Muscle of leg (tissue), 16 donors: ENCODE measurements at places on chromosomes 7 and 10. TPM values are rescaled to one million over a fixed set of nuclear protein-coding genes. Genes with fewer than 3 reads are reported as not detected.

The MSRB2 gene
- polyA plus RNA-seq = 60.7 TPM

The LANCL2 gene
- polyA plus RNA-seq = 17.8 TPM

The ELN gene
- polyA plus RNA-seq = 178 TPM

The TCAF2 gene
- 6.8 TPM for polyA plus RNA-seq

The SPAG6 gene
- 4.1 TPM for polyA plus RNA-seq

GRCh38 chr7:27139334-27140125, 4.0 kb downstream of the HOXA5 start:
- no peak for DNase-seq

DNA sequence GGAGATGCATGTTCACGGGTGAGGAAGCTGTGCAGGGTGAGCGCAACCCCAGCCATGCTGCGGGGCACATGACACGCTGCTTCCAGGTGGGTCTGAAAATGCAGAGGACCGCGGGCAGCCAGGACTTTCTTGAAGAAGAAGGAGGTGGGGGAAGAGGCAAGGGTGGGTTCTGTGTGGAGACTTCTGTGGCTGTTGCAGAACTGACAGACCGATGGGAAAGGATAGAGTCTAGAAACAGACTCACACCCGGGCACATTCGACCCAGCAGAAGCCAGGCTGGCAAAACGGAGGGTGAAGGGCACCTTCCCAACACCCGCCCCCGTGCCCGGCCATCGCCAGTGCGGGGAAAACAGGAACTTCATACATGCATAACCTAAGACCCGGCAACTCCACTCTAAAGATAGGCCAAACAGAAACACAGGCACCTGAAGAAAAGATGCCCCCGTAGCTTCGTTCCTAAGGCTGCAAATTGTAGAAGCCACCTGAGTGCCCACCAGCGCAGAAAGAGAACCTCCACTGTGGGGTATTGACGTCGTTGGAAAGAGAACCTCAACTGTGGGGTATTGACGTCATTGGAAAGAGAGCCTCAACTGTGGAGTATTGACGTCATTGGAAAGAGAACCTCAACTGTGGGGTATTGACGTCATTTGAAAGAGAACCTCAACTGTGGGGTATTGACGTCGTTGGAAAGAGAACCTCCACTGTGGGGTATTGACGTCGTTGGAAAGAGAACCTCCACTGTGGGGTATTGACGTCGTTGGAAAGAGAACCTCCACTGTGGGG, 4.8 kb upstream of the KNDC1 start:
- DNase-seq = no peak

- DNase-seq = peak; percentile 77
Observed at GRCh38 chr7:70568674-70569334, 563.1 kb upstream of the GALNT17 start.

DNA sequence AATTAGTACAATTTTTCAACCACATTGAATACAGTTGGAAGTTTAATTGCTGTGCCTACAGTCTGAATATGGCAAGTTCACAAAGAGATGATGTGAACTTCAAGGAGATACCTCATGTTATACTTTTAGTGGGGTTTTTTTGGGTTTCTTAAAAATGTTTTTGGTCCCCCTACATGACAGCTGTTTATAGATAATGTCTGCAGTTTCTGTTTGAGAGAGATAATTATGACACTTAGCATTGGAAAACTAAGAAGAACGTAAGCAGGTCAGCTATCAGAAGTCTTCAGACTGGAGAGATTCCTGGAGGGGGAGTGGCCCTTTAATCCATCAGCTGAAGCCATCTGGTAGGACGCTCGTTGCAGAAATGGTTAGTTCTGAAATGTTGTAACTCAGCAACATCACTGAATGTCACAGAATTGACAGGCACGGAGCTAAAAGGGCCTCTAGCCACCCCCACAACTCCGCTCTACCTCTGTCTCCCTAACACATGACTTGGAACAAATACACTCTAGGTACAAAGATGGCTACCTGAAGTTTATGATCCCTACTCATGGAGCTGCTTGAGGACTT, 29.0 kb downstream of the TIMM23 start:
- no peak for DNase-seq

DNA sequence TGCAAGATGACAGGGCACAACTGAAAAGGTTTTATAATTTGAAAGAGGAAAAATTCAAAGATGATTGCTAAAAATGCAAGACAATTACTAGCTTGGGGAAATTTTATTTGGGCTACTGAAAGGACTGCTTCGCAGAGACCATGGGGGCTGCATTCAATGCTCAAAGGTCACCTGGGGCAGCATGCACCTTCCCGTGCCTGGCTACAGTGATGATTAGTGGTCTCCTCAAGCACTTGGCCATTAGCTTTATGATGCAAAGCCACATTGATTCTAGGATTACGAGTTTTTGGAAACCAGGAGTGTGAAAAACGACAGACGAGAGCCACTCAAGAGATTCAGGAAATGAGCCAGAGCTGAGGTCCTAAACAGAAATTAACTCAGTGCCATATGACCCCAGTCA, 764.6 kb downstream of the PHTF2 start:
- no peak for DNase-seq

- no peak for DNase-seq
Observed at GRCh38 chr7:388023-388960, 98.3 kb downstream of the FOXL3 start.

DNA sequence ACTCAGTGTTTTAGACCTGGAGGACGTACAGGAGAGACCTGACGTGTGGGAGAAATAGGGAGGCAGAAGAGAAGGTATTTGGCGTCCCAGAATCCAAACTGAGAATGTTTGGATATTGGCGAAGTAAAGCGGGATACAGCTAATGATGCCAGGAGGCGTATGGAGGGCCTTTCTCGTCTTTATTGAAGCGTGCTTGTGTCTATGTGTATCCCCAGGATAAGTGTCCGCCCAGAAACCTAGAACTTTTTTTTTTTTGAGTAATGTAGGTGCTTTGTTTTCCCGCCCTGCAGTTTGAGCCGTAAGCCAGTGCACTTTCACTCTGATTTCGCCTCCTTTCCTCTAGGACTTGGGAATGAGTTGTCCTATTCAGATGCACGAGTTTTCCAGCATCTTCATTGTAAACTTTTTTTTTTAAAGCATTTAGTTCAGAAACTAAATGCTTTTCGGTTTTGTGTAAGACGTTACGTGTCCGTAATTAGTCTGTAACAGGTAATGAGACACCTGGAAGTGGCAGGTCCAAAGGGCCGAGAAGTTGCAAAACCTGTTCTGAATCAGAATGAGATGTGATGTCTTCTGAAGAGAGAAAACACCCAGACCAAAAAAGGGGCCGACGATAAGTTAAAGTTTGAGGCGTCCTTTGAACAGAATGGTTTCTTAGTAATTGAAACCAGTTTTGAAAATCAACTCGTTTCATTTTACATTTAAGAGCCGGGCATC, 746 bp downstream of the ARL5B start:
- DNase-seq = no peak

DNA sequence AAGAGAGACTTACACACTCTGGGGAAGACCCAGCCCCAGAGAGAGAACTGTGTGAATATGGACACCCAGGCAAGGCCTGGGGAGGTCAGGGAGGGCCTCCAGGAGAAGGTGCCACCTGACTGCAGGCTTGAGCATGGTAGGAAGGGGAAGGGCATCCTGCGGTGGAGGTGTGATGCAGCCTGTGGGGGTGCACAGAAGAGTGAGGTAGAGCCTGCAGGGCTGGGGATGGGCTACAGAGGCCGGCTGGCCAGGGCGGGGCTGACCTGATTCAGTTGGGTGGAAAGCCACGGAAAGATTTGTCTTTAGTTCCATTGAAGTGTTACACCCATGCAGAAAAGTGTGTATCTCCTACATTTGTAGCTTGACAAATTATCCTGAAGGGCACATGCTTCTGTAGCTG, 47.6 kb downstream of the ZMIZ1 start:
- no peak for DNase-seq

GRCh38 chr7:4244635-4245034, 437.5 kb upstream of the FOXK1 start:
- DNase-seq = no peak

DNA sequence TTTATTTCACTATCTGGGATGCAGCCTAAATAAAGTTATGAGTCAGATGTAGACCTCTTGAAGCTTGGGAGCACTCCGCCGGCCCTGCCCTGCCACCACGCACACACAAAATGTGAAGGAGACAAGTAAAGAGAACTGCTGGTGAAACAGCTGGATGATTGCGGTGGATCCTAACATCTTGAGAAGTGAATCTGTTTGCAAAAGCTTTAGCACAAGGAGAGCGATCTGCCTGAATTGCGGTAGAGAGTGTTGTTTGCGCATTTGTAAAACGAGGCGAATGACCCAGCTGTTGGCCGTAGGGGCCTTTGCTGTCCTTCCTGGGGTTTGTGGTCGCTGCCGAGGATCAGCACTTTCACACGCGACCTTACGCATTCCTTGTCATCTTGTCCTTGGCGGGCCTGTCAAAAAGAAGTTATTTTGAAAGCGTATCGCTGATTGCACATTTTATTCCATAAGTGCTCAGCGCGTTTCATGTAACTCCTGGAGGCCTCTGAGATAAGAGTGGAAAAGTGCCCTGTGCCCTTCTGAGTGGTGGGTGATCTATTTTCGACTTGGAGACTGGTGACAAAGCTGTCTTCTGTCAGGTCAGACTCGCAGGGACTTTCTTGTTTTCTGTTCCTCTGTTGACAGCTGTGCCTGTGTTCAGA, 40.8 kb downstream of the RBM20 start:
- no peak for DNase-seq

DNA sequence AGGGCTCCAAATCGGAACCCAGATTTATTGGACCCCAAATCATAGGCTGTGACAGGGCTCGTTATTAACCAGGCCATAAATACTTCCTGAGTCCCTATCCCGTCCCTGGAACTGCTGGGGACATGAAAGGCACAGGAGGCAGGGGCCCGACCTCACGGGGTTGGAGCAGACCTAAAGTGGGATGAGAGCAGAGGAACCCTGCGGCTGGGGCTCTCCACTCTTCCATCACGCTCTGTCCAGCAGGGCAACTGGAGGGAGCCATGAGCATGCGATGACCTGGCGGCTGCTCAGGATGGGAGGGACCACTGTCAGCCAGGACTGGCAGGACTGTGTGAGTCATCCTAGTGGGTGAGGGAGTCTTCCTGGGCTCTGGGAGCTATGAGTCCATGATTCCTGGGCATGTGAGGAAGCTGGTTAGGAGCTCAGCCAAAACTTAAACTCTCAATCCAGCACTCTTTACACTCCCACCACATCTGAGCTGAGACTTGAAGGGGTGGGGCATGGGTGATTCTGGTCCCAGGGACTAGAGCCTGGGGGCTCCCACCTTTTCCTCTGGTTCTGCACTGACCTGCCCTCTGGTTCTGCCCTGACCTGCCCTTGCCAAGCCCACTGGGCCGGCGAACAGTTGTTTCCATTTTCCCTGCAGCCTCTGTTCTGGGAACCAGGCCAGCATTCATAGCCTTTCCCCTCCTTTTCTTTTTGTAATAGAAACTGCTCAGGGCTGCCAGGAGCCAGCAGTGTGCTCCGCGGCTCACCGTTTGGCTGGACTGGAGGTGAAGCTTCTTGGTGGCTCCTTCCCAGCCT, 47.1 kb downstream of the SYPL1 start:
- peak; percentile 94 for DNase-seq

DNA sequence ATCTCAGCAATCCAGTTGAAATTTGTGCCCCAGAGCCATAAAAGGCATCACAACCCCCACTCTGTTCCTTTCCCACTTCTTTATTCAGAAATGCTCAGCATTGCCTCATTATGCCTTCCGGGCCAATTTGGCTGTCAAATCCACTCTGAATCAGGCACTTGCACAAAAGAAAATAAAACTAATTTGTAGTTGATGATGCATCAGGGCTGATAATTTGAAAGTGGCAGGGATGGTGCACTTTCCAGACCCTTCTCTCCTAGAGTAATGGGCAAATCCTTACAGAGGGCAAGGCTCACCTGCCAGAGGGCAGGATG, 147.9 kb upstream of the PDE1C start:
- DNase-seq = no peak

DNA sequence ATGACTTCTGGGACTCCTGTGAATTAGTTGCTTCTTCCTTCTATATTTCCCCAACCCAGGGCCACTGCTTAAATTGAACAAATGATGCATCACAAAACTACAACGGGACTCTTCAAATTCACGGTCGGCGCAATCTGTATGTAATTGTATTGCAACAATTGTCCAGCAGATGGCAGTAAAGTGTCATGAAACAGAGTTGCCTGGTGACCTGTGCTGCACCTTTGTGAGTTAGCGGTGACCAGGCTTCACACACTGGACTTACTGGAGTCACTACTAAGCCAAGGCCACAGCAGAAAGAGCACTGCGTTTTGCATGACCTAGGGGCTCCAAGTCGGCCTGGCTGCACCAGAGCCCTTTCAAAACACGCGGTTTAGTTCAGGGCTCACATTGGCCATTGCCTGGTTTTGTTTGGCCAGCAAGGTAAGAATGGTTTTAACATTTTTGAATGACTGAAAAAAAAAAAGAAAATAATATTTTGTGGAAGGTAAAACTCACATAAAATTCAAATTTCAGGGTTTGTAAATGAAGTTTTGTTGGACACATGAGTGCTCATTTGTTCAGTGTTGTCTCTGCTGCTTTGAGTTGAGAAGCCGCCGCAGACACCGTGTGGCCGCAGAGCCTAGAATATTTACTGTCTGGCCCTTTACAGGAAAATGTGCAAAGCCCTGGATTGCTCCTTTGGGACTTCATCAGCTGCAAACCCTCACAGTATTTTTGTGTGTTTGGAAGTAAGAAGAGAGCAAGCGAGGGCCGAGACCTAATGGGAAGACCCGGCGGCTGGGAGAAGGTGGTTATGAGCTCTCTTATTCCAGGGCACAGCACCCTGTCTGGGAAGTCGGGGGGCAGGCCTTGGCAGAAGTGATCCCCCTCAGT, 23.2 kb upstream of the ZNF32 start:
- peak; percentile 92 for DNase-seq

DNA sequence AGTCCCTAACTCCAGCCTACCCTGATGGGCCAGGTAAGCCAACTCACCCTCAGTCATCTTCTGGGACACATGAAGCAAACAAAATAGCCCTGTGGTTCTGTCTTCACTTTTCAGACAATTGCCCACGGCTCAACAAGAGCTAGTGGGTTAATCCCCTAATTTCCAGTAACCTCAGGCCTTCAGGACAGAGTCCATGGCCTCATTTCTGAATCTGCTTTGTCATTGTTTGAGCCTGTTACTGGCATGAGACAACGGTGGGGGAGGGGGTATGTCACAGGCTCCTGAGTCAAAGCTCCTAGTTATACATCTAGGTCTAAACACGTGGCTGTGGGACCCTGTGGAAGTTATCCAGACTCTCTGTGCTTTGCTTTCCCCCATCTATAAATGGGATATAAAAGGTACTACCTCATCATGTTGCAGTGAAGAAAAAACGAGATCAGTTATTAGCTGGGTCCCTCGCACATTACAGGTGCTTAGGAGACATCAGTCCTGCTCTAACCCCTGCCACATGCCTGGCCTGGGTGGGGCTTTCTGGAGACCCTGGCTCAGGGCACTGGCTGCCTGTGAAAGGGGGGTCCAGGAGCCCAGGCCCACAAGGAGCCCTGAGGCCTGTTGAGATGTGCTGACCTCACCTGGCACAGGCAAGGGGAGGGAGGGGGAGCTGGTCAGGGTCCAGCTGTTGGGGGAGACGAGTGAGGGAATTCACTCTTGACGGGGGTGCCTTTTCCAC, 16.5 kb downstream of the MAT1A start:
- no peak for DNase-seq

- no peak for DNase-seq
Observed at GRCh38 chr7:121578669-121579068, 182.6 kb upstream of the FAM3C start.
